ENCODE measurements at places on chromosomes 12 and 14. TPM values are rescaled to one million over a fixed set of nuclear protein-coding genes. Genes with fewer than 3 reads are reported as not detected.

GLIPR1L1 gene
- total RNA-seq: not detected

TDRD9 gene
- total RNA-seq: 1.0 TPM

OVCH1 gene
- 0.85 TPM for total RNA-seq

SERPINA5 gene
- 1.2 TPM for total RNA-seq

IL31 gene
- total RNA-seq: not detected

PDE3A gene
- 14.8 TPM for total RNA-seq

TMTC2 gene
- total RNA-seq: 3.4 TPM

CCDC197 gene
- not detected for total RNA-seq

DCN gene
- 21.3 TPM for total RNA-seq

METTL3 gene
- 68.4 TPM for total RNA-seq

DMAC2L gene
- 4.3 TPM for total RNA-seq

CCDC60 gene
- total RNA-seq: not detected

P2RX2 gene
- not detected for total RNA-seq

GUCY2C gene
- not detected for total RNA-seq

C12orf50 gene
- total RNA-seq: not detected

B4GALNT3 gene
- not detected for total RNA-seq

RNF10 gene
- total RNA-seq: 163 TPM

IRAK3 gene
- total RNA-seq: 5.6 TPM

GYS2 gene
- not detected for total RNA-seq

TAS2R46 gene
- 3.1 TPM for total RNA-seq

SPRING1 gene
- 22.7 TPM for total RNA-seq

EGLN3 gene
- total RNA-seq: 13.1 TPM

PTHLH gene
- total RNA-seq: 2.0 TPM

KRT3 gene
- total RNA-seq: not detected

FAR2 gene
- total RNA-seq: 34.2 TPM

SYNDIG1L gene
- not detected for total RNA-seq

C1QL4 gene
- not detected for total RNA-seq

PMEL gene
- 0.19 TPM for total RNA-seq

TC2N gene
- total RNA-seq: under 0.01 TPM

C12orf60 gene
- 1.3 TPM for total RNA-seq

NEUROD4 gene
- total RNA-seq: not detected

NKX2-8 gene
- not detected for total RNA-seq

RD3L gene
- total RNA-seq: not detected

AQP6 gene
- not detected for total RNA-seq

BORCS5 gene
- total RNA-seq: 4.9 TPM

PCK2 gene
- total RNA-seq: 17.4 TPM

ENO2 gene
- 5.6 TPM for total RNA-seq

CHGA gene
- not detected for total RNA-seq

BIN2 gene
- not detected for total RNA-seq

CYP27B1 gene
- 0.54 TPM for total RNA-seq

KRT82 gene
- not detected for total RNA-seq

SPTB gene
- total RNA-seq: under 0.01 TPM

TSPAN9 gene
- total RNA-seq: 58.6 TPM

DAO gene
- not detected for total RNA-seq

GRIP1 gene
- total RNA-seq: 0.09 TPM

KRT7 gene
- total RNA-seq: 1,591 TPM

BATF gene
- total RNA-seq: not detected

ABCC9 gene
- total RNA-seq: 0.19 TPM

CELA1 gene
- total RNA-seq: not detected

CAMKK2 gene
- 20.3 TPM for total RNA-seq

CLEC4A gene
- 0.09 TPM for total RNA-seq

KIF21A gene
- total RNA-seq: 8.6 TPM

TMEM260 gene
- 10.8 TPM for total RNA-seq

COQ6 gene
- 15.1 TPM for total RNA-seq

KERA gene
- not detected for total RNA-seq

TAS2R42 gene
- total RNA-seq: not detected

All from endothelial cell of coronary artery (primary cell).